Calu3 (cell line): ENCODE measurements at places on chromosomes 3 and 15. TPM values are rescaled to one million over a fixed set of nuclear protein-coding genes. Genes with fewer than 3 reads are reported as not detected.

DNA sequence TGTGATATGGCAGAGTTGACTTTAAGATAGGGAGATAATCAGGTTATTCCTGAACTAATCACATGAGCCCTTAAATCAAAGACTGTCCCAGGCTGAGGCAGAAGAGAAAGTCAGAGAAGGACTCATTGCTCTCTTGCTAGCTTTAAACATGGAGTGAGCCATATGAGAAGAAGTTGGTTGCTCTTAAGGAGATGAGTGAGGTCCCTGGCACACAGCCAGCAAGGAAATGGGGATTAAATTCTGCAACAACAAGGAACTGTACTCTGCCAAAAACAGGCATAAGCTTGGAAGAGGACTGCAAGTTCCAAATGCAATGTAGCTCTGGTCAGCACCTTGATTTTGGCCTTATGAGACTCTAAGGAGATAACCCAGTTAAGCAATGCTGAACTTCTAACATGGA lies 457.0 kb downstream of the PLOD2 start:
- peaks cover 8% of the 10 kb centered on the region for H3K4me1 ChIP-seq
- H3K27ac ChIP-seq, result no peak overlapping the region
- H3K4me3 ChIP-seq, result no peak overlapping the region
- H3K36me3 ChIP-seq, result no peaks in the 10 kb centered on the region
- no peaks in the 10 kb centered on the region for H3K27me3 ChIP-seq

- H3K4me3 ChIP-seq, result no peak overlapping the region
- H3K27me3 ChIP-seq, result peaks cover 37% of the 10 kb centered on the region
- no peak overlapping the region for H3K27ac ChIP-seq
- H3K36me3 ChIP-seq, result no peaks in the 10 kb centered on the region
Observed at GRCh38 chr3:134619301-134619615, 31.6 kb downstream of the KY start.

GRCh38 chr15:95290176-95290974 lies 1040.1 kb upstream of the NR2F2 start:
- H3K27ac ChIP-seq, result no peak overlapping the region
- no peaks in the 10 kb centered on the region for H3K36me3 ChIP-seq
- DNase-seq, result no peak
- H3K4me1 ChIP-seq, result peaks cover 19% of the 10 kb centered on the region

GRCh38 chr3:49389297-49389696 lies 22.5 kb downstream of the RHOA start:
- no peaks in the 10 kb centered on the region for H3K4me1 ChIP-seq
- no peak overlapping the region for H3K4me3 ChIP-seq
- no peaks in the 10 kb centered on the region for H3K27me3 ChIP-seq
- DNase-seq, result no peak
- H3K27ac ChIP-seq, result no peak overlapping the region
- peaks cover 10% of the 10 kb centered on the region for H3K36me3 ChIP-seq

GRCh38 chr3:196643201-196643749 lies 3.8 kb downstream of the NRROS start:
- DNase-seq, result no peak
- no peak overlapping the region for H3K27ac ChIP-seq
- H3K4me1 ChIP-seq, result no peaks in the 10 kb centered on the region
- H3K27me3 ChIP-seq, result peaks cover 57% of the 10 kb centered on the region
- no peak overlapping the region for H3K4me3 ChIP-seq
- peaks cover 9% of the 10 kb centered on the region for H3K36me3 ChIP-seq

- H3K4me3 ChIP-seq, result no peak overlapping the region
- H3K36me3 ChIP-seq, result no peaks in the 10 kb centered on the region
- H3K27ac ChIP-seq, result no peak overlapping the region
Observed at GRCh38 chr3:21310161-21310560, 440.8 kb downstream of the ZNF385D start.

DNA sequence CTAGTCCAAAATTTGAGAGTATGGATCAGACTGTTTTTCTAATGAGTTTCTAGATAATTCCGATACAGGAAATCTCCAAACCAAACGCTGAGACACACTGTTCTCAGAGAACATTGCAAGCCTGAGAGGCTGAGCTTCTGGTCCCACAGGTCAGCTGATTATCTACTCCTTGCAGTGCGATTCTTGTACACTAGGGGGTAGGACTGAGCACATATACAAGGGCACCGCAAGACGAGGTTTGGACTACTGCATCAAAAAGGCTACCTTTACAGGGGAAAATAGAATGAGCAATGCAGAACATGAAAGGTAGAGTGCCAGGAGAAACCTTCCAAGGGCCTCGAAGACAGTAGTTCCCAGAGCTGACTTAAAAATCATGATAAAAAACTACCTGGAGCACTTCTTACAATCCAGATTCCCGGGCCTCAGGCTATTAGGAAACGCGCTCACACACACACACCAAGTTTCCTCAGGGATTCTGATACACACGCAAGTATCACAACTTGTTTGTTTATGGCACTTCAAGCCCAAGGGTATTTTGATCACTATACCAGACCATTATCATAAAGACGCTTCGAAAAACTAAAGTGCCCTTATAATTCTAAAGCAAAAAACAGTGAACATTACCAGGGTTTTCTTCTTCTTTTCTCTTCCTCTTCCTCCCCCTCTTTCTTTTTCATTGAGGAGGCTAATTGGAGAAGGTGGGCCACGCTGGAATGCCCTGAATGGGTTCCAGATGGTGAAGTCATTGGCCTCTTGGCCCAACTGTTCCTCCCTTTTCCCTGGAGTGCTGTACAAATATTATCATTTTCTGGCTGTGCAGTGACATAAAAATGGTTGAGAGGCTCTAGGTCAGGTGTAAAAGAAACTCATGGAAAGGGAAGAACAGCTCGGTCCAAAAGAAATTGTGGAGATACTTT lies 61.8 kb downstream of the SLC12A8 start:
- H3K27ac ChIP-seq, result no peak overlapping the region
- no peak overlapping the region for H3K4me3 ChIP-seq
- H3K27me3 ChIP-seq, result no peaks in the 10 kb centered on the region
- DNase-seq, result peak; percentile 73
- H3K36me3 ChIP-seq, result no peaks in the 10 kb centered on the region
- H3K4me1 ChIP-seq, result no peaks in the 10 kb centered on the region

- no peak for DNase-seq
- no peaks in the 10 kb centered on the region for H3K36me3 ChIP-seq
- no peaks in the 10 kb centered on the region for H3K27me3 ChIP-seq
- H3K27ac ChIP-seq, result no peak overlapping the region
Observed at GRCh38 chr3:156614642-156615511, 59.5 kb upstream of the TIPARP start.

- H3K4me1 ChIP-seq, result peaks cover 10% of the 10 kb centered on the region
- H3K27me3 ChIP-seq, result peaks cover 21% of the 10 kb centered on the region
- no peak overlapping the region for H3K4me3 ChIP-seq
- H3K36me3 ChIP-seq, result peaks cover 4% of the 10 kb centered on the region
- no peak overlapping the region for H3K27ac ChIP-seq
Observed at GRCh38 chr3:195752066-195752465, 31.3 kb downstream of the MUC20 start.

- H3K27me3 ChIP-seq, result no peaks in the 10 kb centered on the region
- H3K36me3 ChIP-seq, result no peaks in the 10 kb centered on the region
- no peak for DNase-seq
Observed at GRCh38 chr15:38545179-38545578, 19.4 kb downstream of the RASGRP1 start.

- H3K4me3 ChIP-seq, result no peak overlapping the region
- H3K36me3 ChIP-seq, result no peaks in the 10 kb centered on the region
- H3K27ac ChIP-seq, result no peak overlapping the region
Observed at GRCh38 chr3:147449669-147450068, 40.5 kb downstream of the ZIC1 start.

DNA sequence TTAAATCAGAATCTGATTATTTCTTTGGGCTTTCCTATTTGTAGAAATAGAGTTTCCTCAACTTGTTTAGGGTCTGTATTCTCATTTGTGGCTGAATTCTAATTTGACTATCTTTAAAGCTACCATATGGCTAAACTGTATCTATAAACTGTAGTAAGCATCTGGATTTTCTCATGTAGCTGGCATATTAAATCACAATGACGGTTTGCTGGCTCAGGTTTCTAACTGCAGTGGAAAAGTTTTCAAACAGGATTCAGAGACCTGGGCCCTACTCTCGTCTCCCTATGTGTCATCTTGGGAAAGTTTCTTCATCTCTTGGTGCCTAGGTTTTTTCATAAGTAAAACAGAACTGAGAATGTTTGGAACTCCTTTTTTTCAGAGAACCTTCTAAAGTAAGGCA lies 68.3 kb downstream of the GALK2 start:
- H3K4me3 ChIP-seq, result no peak overlapping the region
- peaks cover under 1% of the 10 kb centered on the region for H3K4me1 ChIP-seq
- no peak for DNase-seq
- H3K27me3 ChIP-seq, result no peaks in the 10 kb centered on the region

Gene STRC
- 0.57 and 1.1 TPM in 2 replicates for total RNA-seq

Gene GOLGA6D
- total RNA-seq, result 0.27 TPM in 1 of 2 replicates, not detected in the other

Gene FSD2
- total RNA-seq, result not detected in 2 replicates

Gene CLDN18
- total RNA-seq, result 0.85 and 3.3 TPM in 2 replicates

Gene MAGEL2
- not detected in 2 replicates for total RNA-seq

Gene LTK
- total RNA-seq, result 0.24 and 0.32 TPM in 2 replicates
